ENCODE measurements at places on chromosomes 13 and 19.

GRCh38 chr13:66410314-66410713 lies 819.8 kb downstream of the PCDH9 start:
- DNase-seq, result peak; percentile 37

GRCh38 chr13:107284173-107284572 lies 716.2 kb upstream of the ARGLU1 start:
- DNase-seq, result no peak

GRCh38 chr19:47839913-47840312 lies 18.2 kb downstream of the CRX start:
- no peak for DNase-seq

DNA sequence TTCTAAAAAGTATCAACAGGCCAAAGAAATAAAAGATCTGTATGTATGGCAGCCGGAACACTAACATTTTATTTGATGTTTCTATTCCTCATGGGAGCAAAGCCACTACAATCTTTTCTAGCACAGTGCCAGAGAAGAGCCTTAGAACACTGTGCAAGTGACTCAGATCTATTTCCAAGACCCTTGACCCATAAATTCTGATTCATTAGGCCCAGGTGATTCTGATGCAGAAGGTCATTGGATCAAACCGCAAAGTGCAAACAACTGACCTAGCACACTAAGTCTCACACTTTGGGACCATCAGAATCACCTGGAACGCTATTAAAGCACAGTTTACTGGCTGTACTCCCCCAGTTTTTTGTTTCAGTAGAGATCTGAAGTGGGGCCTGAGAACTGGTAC lies 87.6 kb downstream of the MYCBP2 start:
- no peak for DNase-seq

GRCh38 chr13:105466376-105466775 lies 1069.1 kb downstream of the EFNB2 start:
- DNase-seq, result no peak

GRCh38 chr19:12095111-12095790 lies 30.7 kb downstream of the ZNF844 start:
- DNase-seq, result peak; percentile 15

DNA sequence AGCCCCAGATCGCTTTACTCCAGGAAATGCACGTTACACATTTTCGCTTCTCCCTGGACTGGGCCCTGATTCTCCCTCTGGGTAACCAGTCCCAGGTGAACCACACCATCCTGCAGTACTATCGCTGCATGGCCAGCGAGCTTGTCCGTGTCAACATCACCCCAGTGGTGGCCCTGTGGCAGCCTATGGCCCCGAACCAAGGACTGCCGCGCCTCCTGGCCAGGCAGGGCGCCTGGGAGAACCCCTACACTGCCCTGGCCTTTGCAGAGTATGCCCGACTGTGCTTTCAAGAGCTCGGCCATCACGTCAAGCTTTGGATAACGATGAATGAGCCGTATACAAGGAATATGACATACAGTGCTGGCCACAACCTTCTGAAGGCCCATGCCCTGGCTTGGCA lies 44.6 kb downstream of the KL start:
- no peak for DNase-seq

- DNase-seq, result no peak
These were observed 26.9 kb downstream of the CHAMP1 start for GRCh38 chr13:114341003-114341777.

DNA sequence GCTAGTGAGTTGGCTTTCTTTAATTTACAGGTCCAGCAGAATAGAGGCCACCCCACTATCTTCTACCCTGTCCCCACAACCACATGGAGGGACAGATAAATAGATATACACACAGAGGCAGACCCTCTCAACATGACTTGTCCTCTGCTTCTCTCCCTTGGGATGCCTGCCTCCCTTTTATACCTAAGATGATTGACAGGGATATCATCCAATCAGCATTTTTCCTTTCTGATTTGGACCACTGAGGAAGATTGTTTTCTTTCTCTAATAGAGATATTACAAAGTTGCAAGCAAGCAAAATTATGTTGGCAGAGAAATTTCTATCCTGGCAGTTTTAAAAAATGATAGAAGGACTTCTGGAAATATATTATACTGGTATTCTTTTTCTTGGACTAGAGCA lies 35.8 kb downstream of the STOML3 start:
- no peak for DNase-seq

- no peak for DNase-seq
These were observed 31.1 kb downstream of the TEX30 start for GRCh38 chr13:102742506-102742905.

Measured in fibroblast of skin of right biceps (primary cell).